CD8-positive, alpha-beta memory T cell (primary cell): ENCODE measurements at places on chromosomes 1 and 21.

DNA sequence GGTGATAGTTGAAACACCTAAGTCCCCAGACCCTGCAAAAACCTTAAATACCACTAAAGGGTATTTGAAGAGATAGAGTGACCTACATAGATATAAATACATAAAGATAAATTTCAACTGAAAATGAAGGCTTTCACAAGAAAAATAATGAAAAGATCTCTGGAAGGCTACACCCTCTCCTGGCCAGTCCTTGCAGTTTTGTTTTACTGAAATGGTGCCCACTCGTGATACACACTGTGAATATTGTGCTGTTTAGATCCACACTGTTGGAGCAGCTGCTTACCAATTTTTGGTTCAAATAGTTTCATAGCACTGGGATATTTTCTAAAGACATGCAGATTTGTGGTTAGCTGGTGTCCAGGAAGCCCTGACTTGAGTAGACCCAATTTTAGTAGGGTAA, 31.5 kb upstream of the RNF187 start:
- no peak overlapping the region for H3K4me3 ChIP-seq
- peak overlapping the region; percentile 95 for H3K27ac ChIP-seq
- H3K36me3 ChIP-seq, result no peaks in the 10 kb centered on the region
- no peaks in the 10 kb centered on the region for H3K27me3 ChIP-seq

DNA sequence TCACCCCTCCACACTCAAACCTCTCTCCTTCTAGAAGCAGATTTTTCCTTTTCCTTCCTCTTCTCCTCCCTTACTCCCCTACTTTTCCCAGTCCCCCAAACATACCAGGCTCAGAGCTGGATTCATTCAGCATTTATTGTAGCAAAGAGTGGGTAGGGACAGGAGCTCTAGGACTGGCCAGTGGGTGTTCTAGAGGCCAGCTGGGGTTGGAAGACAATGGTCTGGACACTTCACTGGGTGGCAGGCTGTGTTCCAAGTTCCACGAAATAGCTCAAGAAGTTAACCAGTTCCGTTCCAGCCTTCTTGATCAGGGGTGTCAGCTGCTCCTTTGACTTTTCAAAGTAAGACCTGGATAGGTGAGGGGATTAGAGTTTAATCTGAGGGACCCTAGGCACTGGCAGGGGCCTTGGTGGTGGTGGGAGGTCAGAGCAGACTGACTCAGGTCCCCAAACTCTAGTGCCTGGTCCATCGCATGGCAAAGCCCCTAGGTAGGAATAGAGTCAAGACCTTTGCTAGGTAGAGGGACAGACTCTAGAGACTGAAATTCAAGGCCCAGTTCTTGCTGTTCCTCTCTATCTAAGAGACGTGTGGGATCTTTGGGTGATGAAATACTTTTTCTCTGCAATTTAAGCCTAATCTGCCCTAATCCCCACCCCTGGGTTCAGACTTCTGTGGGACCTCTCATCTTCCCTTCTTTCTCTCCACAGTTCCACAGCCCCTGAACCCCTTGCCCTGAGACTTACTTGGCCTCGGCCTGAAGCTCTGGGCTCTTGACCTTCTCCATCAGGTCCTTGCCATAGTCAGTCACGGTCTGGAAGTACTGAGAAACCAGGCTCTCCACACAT, 1.0 kb downstream of the APOA2 start:
- H3K36me3 ChIP-seq, result no peaks in the 10 kb centered on the region
- H3K4me3 ChIP-seq, result no peak overlapping the region
- no peak for DNase-seq

GRCh38 chr1:95086949-95087533, 14.3 kb upstream of the ALG14 start:
- H3K4me3 ChIP-seq, result no peak overlapping the region
- no peaks in the 10 kb centered on the region for H3K27me3 ChIP-seq
- no peak overlapping the region for H3K27ac ChIP-seq
- DNase-seq, result no peak

DNA sequence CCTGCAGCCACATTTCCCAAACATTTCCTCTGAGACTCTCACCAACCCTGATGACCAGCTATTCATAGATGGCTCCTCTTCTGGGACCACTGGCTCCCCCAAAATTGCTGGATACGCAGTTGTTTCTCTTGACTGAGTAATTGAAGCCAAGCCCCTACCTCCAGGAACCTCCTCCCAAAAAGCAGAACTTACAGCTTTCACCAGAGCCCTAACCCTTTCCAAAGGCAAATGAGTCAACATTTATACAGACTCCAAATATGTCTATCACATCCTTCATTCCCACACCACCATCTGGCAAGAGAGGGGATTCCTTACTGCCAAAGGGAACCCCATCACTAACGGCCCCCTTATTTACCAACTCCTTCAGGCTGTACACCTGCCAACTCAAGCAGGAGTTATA, 20.3 kb upstream of the CA6 start:
- H3K27me3 ChIP-seq, result no peaks in the 10 kb centered on the region
- no peak for DNase-seq
- H3K4me3 ChIP-seq, result peak overlapping the region; percentile 46
- H3K27ac ChIP-seq, result no peak overlapping the region
- peaks cover 60% of the 10 kb centered on the region for H3K4me1 ChIP-seq
- no peaks in the 10 kb centered on the region for H3K36me3 ChIP-seq

GRCh38 chr1:87268111-87268510, 60.6 kb upstream of the LMO4 start:
- no peak overlapping the region for H3K4me3 ChIP-seq
- no peaks in the 10 kb centered on the region for H3K4me1 ChIP-seq
- no peak for DNase-seq
- no peaks in the 10 kb centered on the region for H3K36me3 ChIP-seq
- H3K27me3 ChIP-seq, result no peaks in the 10 kb centered on the region

DNA sequence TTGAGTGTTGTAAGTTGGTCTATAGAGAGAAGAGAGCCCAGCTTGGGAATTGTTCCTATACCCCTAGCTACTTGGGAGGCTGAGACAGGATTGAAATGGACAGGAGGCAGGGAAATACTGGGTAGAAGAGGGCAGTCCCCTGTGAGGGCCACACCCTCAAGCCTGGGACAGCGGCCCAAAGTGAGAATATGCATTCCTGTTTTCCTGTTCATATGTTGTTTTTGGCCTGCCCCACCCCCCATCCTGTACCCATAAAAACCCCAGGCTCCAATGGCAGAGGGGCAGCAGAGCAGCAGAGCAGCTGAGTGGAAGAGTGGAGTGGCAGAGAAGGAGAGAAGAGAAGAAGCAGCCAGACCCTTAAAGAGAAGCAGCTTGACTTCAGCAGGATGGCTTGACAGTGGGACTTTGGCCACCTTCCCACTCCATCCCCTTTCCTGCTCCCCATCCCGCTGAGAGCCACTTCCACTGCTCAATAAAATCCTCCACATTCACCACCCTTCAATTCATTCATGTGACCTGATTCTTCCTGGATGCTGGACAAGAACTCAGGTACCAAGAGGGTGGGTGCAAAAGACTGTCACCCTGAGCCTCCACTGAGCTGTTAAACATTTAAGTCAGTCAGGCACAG, 70.6 kb upstream of the PUM1 start:
- DNase-seq, result no peak
- H3K27ac ChIP-seq, result no peak overlapping the region
- H3K4me1 ChIP-seq, result no peaks in the 10 kb centered on the region
- H3K27me3 ChIP-seq, result no peaks in the 10 kb centered on the region
